ENCODE measurements at places on chromosomes 12 and 14.

GRCh38 chr12:54612225-54612750 lies 22.4 kb downstream of the LACRT start:
- no peak overlapping the region for H3K4me3 ChIP-seq
- H3K27me3 ChIP-seq = no peaks in the 10 kb centered on the region
- H3K27ac ChIP-seq = no peak overlapping the region
- DNase-seq = no peak
- H3K36me3 ChIP-seq = no peaks in the 10 kb centered on the region

DNA sequence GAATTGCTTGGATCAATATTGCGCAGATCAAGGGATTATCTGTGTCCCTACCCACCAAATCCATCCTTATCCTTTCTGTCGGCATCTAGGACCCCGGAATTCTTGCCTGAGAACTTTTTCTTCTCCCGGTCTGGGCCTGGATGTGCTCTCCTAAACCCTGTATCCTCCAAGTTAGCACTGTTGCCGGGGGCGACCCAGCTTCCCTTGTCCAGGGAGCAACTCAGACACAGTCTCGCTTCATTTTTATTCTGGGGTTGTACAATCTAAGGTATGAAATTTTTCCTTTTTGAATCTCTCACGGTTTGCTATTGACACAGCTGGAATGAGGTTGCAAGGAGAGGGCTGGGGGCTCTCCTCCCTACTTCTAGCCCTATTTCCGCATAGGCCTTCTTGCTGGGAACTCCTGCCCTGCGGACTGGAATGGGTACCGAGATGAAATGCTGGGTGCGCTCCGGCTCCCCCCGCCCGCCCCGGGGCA lies 403 bp upstream of the PNP start:
- H3K27me3 ChIP-seq = no peaks in the 10 kb centered on the region
- no peak overlapping the region for H3K27ac ChIP-seq
- DNase-seq = no peak

- H3K4me3 ChIP-seq = peak overlapping the region; percentile 93
- H3K27me3 ChIP-seq = no peaks in the 10 kb centered on the region
- DNase-seq = peak; percentile 33
- H3K27ac ChIP-seq = no peak overlapping the region
- no peaks in the 10 kb centered on the region for H3K36me3 ChIP-seq
- H3K4me1 ChIP-seq = peaks cover 52% of the 10 kb centered on the region
These were observed 2.4 kb downstream of the VRK1 start for GRCh38 chr14:96799489-96800054.

DNA sequence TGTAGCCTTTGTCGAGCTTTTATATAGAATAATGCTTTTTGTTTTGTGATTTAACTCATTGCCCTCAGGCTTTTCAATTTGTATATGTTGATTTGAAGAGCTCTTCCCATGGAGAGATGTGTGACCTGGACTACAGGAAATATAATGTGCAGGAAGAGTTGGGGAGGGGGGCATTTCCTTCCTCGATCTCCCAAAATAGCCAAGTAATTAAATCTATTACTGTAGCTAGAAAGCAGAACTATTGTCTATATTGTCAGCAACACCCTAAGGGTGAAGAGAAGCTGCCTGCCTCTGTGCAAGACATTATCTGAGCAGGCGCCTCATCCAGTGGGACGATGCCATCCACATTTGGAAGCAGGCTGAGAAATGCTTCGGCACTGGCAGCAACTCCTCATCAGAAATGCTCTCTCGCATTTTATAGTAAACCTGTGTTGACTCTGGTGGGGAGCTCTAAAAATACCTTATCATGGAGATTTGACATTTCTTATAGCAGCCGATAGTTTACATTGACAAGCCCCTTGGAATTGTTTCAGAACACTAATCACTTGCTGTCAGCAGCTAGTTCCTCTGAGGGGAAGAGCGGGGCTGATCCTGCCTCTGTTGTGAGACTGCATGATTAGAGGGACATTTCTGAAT lies 392.5 kb upstream of the RGS6 start:
- H3K27me3 ChIP-seq = no peaks in the 10 kb centered on the region
- peak overlapping the region; percentile 75 for H3K27ac ChIP-seq
- H3K4me1 ChIP-seq = peaks cover 67% of the 10 kb centered on the region
- no peaks in the 10 kb centered on the region for H3K36me3 ChIP-seq
- peak; percentile 81 for DNase-seq

DNA sequence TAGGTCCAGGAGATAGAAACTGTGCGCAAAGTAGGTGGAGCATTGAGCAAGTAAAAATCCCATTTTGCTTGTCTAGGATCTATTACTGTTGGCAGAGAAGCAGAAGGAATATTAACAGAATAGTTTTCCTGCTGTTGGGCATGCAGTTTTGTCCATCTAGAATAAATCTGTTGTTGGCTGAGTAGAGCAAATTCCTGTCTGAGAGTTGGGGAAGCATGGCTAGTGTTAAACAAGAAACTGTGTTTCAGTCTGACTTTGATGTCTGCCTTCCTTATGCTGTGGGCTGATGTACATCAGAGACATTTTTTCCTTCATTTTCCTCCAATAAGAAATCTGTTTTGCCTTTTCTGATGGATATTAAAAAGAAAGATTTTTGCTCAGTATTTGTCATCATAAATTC lies 98.2 kb downstream of the RAD52 start:
- DNase-seq = no peak
- H3K36me3 ChIP-seq = no peaks in the 10 kb centered on the region
- no peak overlapping the region for H3K4me3 ChIP-seq

- no peak overlapping the region for H3K27ac ChIP-seq
- H3K36me3 ChIP-seq = no peaks in the 10 kb centered on the region
- no peak overlapping the region for H3K4me3 ChIP-seq
- peaks cover 3% of the 10 kb centered on the region for H3K4me1 ChIP-seq
- H3K27me3 ChIP-seq = no peaks in the 10 kb centered on the region
- DNase-seq = no peak
These were observed 204.3 kb downstream of the PELI2 start for GRCh38 chr14:56322531-56322930.
